ENCODE measurements at places on chromosomes 11 and 22. TPM values are rescaled to one million over a fixed set of nuclear protein-coding genes. Genes with fewer than 3 reads are reported as not detected.

Gene MPZL3
- total RNA-seq = 12.4 TPM

Gene SYT8
- total RNA-seq = 2.7 TPM

Gene CHRM1
- 1.5 TPM for total RNA-seq

DNA sequence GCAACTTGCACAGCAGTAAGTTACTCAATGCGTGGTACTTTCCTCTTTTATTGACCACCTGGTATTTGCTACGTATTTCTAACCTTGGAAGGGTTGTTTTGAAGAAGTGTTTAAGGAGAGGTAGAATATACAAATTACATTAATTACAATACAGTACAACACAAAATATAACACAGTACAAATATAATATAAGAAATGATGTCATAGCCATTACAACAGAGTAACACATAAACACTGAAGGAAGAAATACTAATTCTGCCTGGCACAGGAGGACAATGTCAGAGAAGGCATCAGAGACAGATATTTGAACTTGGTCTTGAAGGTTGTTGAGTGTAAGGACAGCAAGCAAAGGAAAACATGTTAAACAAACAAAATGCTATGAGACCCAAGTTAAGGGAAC is 25.6 kb downstream of the PAK1 start:
- DNase-seq = no peak

DNA sequence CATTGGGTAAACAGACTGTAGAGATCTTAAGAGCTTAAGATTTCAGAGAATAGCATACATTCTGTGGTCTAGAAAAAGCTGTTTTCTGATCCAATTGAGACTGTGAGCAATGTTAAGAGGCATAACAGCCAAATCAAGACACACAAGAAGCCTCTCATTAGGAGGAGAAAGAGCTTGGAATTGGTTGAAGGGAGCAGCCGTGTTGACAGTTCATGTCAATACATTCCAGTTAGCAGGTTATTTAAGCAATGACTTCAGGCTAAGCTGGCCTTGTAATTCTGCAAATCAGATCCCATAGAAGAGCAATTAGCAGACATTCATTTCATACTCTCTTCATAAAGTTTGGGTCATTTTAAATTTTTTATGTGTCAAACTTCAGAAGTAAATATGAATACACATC is 50.9 kb downstream of the ETS1 start:
- no peak for DNase-seq

- DNase-seq = no peak
These were observed 748.2 kb downstream of the NTM start for GRCh38 chr11:132118661-132119060.

- peak; percentile 35 for DNase-seq
These were observed 503.2 kb upstream of the B3GAT1 start for GRCh38 chr11:134915212-134915611.

- DNase-seq = no peak
These were observed 110.0 kb upstream of the PAX6 start for GRCh38 chr11:31921081-31921480.

DNA sequence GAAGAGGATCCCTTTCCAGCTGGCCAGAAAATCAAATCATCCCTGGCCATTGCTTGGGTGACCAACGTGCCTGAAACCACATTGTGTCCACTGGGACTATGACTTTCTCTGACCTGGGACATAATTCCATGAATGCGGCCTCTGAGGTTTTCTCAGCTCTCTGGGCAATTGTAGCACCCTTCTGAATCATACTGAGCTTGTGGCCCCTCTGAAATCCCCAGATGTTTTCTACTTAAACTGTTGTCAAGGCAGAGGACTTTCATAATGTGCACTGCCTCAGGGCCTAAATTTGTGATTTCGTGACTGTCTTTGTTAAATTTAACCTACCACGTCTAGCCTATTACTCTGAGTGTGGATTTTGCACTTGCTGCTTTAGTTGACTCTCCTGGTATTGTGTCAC is 321.1 kb upstream of the PLET1 start:
- DNase-seq = no peak

DNA sequence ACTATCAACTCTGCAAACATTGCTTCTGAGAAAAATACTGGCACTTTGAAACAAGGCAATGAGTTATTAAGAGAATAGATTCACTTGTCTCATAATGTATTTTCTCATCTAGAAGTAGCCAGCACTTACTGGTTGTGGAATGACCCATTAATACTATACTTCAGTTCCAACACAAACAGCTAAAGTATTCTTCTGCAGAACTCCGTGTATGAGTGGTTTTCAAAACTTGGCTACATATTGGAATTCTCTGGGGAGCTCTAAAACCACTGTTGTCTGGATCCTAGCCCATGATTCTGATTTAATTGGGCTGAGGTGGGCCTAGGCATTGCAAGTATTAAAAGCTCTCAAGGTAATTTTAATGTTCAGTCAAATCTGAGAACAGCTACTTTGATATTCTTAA is 1416.4 kb upstream of the RAG2 start:
- peak; percentile 65 for DNase-seq

GRCh38 chr22:25959818-25960774 is 209.2 kb upstream of the SEZ6L start:
- no peak for DNase-seq

- peak; percentile 43 for DNase-seq
These were observed 31.7 kb downstream of the ADAMTS15 start for GRCh38 chr11:130480186-130480585.

DNA sequence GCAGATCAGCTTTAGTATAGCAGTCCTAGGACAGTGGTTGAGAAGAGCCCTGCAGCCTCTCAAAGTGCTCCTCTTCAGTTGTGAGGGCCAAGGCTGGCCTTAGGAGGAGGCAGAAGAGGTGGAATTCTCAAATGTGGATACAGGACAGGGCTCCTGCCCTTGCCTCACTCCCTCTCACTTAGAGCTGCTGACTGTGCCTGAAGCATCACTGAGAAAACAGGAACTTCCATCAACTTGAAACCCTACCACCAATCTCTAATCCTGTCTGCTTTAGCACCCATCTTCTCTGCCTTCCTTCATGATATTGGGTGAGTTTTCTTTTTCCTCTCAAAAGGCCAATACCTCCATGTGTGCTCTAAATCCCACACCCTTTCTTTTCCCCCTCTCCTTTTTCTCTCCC is 14.4 kb upstream of the UCP3 start:
- DNase-seq = no peak

GRCh38 chr11:65181569-65182257 is at the start of gene CAPN1:
CAPN1 (plus strand) TSS chr11:65181928; CDS start chr11:65182702, 774 bp downstream.
- peak; percentile 82 for DNase-seq

All from lung (tissue), 17 donors.